ENCODE measurements at places on chromosomes 11 and 22.

DNA sequence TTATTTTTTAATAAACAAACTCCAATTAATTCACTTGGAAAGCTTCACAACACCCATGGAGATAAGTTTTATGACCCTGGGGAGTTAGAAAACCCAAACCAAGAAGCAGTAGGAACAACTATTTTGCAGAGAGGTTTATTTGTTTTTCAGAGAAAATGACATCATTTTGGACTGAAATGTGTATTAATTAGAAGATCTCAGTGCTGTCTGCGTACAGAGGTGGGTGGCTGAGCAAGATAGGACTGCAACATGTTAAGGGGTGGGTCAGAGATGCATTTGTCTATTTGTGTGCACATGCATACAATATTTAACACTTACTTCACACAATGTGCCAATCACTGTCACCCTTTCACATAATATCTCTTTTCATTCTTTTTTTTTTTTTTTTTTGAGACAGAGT, 1.1 kb downstream of the SCGB1A1 start:
- no peak for DNase-seq

DNA sequence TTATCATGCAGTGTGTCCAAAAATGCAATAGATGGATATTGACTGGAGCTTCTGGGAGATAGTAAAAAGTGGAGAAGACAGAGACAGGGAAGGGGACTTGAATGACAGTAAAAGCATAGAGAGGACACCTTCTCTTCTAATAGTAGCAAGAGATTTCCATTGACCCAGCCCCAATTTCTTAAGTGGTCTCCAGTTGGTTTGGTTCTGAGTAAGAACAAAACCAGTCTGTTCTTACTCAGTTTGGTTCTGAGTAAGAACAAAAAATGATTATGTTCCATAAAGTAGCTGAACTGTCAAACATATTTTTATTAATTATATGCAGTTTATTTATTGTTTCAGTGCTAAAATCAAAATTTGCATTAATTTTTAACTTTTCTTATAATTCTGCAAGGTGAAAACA, 316.8 kb upstream of the MPPED2 start:
- no peak for DNase-seq

GRCh38 chr11:64571410-64572091, 19.5 kb upstream of the SLC22A12 start:
- no peak for DNase-seq

DNA sequence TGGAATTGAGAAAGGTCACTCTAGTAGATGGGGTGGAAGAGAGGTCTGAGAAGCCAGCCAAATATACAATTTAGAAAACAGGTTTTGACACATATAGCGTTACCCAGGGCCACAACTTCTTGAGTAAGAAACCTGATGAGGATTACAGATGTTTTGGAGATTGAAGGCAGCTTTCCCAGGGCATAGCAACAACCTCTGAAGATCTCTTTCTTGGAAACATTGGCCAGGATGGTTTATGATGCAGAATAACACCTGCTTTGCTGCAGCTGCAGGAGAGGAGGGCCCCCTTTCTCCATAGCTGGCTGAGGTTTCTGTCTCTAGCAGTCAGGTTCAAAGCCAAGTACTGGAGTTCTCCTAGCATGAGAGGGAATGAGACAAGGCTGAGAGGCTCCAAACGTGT, 75.1 kb upstream of the NUP50 start:
- no peak for DNase-seq

- DNase-seq = no peak
These were observed 50.8 kb downstream of the FLRT1 start for GRCh38 chr11:64086258-64087123.

DNA sequence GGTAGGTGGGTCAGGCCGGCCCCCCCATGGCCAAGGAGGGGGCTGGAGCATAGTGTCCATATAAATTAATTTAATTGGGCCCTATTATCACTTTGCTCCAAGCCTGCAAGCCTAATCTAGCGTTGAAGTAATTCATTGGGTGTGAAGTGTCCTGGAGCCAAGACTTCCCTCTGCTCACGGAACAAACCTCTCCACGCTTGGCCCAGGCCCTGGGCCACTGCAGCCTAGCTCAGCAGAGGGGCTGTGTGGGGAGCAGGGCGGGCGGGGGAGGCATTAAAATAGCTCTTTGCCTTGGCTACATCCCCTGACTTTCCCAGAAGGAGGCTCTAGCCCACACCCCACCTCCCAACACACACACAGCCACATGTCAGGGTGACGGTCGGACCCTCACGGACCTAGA, 73.5 kb downstream of the THAP12 start:
- DNase-seq = no peak
